Uterus (tissue), 4 donors: ENCODE measurements at places on chromosomes 11 and 22. TPM values are rescaled to one million over a fixed set of nuclear protein-coding genes. Genes with fewer than 3 reads are reported as not detected.

- H3K4me1 ChIP-seq = no peaks in the 10 kb centered on the region
- no peak overlapping the region for H3K27ac ChIP-seq
- no peak for DNase-seq
- no peak overlapping the region for H3K4me3 ChIP-seq
- no peaks in the 10 kb centered on the region for H3K36me3 ChIP-seq
- no peaks in the 10 kb centered on the region for H3K27me3 ChIP-seq
Measured at GRCh38 chr11:124807660-124808270, 7.6 kb upstream of the MSANTD2 start.

DNA sequence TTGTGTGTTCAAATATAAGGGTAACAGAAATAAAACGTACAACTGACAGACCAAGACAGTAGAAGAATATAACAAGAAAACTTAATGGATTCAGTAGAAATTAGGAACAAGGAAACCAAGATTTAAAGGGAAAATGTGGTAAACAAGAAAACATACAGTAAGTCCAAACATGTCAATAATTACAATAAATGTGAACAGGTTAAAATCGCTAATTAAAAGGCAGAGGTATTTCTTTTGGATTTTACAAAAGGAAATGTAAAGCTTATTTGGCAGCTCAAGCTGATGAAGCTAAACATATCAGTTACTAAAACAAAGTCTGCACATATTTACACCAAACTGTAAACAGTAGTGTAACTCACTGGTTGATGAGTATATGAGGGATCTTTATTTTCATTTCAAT, 2.3 kb upstream of the SLC22A12 start:
- no peaks in the 10 kb centered on the region for H3K27me3 ChIP-seq
- DNase-seq = no peak
- H3K27ac ChIP-seq = no peak overlapping the region
- H3K36me3 ChIP-seq = no peaks in the 10 kb centered on the region
- no peak overlapping the region for H3K4me3 ChIP-seq
- no peaks in the 10 kb centered on the region for H3K4me1 ChIP-seq

- H3K4me1 ChIP-seq = no peaks in the 10 kb centered on the region
- no peaks in the 10 kb centered on the region for H3K27me3 ChIP-seq
- no peak overlapping the region for H3K4me3 ChIP-seq
- no peaks in the 10 kb centered on the region for H3K36me3 ChIP-seq
Measured at GRCh38 chr11:109914809-109915653, 178.2 kb upstream of the ZC3H12C start.

DNA sequence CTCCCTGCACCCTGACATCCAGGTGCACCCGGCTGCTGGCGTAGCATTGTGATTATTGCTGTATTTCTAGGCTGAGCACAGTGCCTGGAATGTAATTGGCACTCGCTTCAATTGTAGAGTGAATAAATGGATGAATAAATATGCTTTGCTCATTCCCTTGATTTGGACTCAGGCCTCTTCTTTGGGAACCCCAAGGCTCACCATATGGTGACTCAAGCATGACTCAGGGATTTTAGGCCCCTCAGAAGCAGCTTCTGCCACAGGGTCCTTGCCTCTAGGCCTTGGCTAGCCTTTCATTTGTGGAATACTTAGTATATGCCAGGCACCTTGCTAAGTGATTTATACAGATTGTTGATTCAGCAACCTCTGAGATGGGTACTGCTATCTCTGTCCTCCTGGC, 78.9 kb downstream of the GRIK4 start:
- H3K36me3 ChIP-seq = no peaks in the 10 kb centered on the region
- H3K27me3 ChIP-seq = no peaks in the 10 kb centered on the region
- no peak for DNase-seq
- H3K4me1 ChIP-seq = no peaks in the 10 kb centered on the region
- no peak overlapping the region for H3K27ac ChIP-seq

DNA sequence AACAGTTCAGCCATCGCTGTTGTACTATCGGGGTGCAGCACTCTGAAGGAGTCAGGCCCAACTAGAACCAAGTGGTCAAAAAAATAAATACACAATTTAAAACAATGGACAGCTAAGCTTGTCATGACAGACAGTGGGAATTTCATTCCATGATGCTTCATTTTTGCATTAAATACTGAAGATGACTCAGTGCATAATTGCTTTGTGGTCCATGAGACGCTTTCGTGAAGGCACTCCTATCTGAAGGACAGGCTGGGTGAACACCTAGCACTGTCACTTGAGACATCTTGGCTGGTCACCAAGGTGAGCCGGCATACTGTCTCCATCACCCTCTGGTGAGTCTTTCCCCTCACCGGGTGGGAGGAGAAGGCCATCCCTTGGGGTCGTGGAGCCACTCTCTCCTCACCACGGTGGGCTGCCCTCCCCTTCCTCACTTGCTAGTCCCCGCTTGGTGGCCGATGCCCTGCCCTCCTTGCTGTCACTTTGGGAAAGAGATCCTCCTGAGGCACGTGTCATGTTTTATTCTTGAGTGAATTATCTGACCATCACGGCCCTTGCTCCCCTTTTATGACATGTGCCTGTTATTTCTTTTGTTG, 4.9 kb upstream of the TESMIN start:
- H3K27ac ChIP-seq = no peak overlapping the region
- no peaks in the 10 kb centered on the region for H3K36me3 ChIP-seq
- no peaks in the 10 kb centered on the region for H3K27me3 ChIP-seq
- no peak overlapping the region for H3K4me3 ChIP-seq
- H3K4me1 ChIP-seq = no peaks in the 10 kb centered on the region

- H3K27ac ChIP-seq = no peak overlapping the region
- no peaks in the 10 kb centered on the region for H3K36me3 ChIP-seq
- H3K4me1 ChIP-seq = no peaks in the 10 kb centered on the region
- DNase-seq = no peak
- H3K27me3 ChIP-seq = peaks cover 8% of the 10 kb centered on the region
- no peak overlapping the region for H3K4me3 ChIP-seq
Measured at GRCh38 chr11:64720167-64720566, 2.8 kb downstream of the NRXN2 start.

GRCh38 chr11:40255457-40255856, 1204.0 kb downstream of the LRRC4C start:
- no peaks in the 10 kb centered on the region for H3K36me3 ChIP-seq
- DNase-seq = no peak
- no peaks in the 10 kb centered on the region for H3K27me3 ChIP-seq
- no peaks in the 10 kb centered on the region for H3K4me1 ChIP-seq

DNA sequence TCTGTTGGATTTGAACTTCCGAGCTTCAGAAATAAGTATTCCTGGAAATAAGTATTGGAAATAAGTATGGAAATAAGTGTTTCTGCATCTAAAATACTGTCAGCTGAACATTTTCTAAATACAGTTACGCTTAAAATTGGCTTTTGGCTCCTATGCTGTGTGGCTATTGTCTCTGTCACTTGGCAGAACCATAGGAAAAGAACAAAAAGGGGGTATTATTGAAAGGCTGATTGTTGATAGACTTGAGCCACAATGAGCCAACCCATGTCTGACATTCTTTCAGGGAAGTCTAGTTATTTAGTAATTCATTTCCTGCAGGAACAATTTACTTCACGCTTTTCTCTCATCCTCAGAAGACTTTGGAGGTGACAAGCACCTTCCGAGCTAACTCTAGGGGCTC, 32.5 kb upstream of the LARGE1 start:
- H3K4me1 ChIP-seq = no peaks in the 10 kb centered on the region
- no peak for DNase-seq
- no peaks in the 10 kb centered on the region for H3K27me3 ChIP-seq
- no peak overlapping the region for H3K4me3 ChIP-seq
- H3K27ac ChIP-seq = no peak overlapping the region

The MS4A1 gene
- total RNA-seq = 0.59 TPM

The UBTFL1 gene
- not detected for total RNA-seq

The C11orf87 gene
- total RNA-seq = not detected

The SCN4B gene
- 2.1 TPM for total RNA-seq

The OR5L2 gene
- total RNA-seq = not detected

The RFPL2 gene
- not detected for total RNA-seq

The PATE4 gene
- not detected for total RNA-seq

The CDC42BPG gene
- 0.61 TPM for total RNA-seq

The PIH1D2 gene
- total RNA-seq = 5.5 TPM

The CARD16 gene
- total RNA-seq = not detected
